ENCODE measurements at places on chromosomes 3 and 15. TPM values are rescaled to one million over a fixed set of nuclear protein-coding genes. Genes with fewer than 3 reads are reported as not detected.

DNA sequence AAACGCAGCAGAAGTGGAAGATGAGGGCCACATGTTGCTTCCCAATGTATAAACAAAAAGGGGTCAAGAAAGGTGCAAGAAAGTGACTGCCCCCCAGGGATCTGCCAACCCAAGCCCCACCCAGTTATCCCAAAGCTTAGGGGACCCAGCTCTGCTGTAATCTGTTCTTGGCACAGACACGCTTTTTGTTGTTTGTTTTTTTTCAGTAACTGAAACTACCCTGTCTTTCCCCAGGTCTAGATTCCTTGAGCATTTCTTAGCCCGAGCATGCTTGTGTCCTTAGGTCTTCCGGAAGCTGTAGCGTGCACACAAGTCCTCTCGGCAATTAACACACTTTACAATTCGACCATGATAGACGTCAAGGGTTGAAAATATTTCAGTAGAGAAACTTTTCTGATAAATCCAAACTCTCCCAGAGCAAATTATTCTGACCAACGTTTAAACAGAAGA, 8.5 kb upstream of the PPARG start:
- DNase-seq, result no peak

DNA sequence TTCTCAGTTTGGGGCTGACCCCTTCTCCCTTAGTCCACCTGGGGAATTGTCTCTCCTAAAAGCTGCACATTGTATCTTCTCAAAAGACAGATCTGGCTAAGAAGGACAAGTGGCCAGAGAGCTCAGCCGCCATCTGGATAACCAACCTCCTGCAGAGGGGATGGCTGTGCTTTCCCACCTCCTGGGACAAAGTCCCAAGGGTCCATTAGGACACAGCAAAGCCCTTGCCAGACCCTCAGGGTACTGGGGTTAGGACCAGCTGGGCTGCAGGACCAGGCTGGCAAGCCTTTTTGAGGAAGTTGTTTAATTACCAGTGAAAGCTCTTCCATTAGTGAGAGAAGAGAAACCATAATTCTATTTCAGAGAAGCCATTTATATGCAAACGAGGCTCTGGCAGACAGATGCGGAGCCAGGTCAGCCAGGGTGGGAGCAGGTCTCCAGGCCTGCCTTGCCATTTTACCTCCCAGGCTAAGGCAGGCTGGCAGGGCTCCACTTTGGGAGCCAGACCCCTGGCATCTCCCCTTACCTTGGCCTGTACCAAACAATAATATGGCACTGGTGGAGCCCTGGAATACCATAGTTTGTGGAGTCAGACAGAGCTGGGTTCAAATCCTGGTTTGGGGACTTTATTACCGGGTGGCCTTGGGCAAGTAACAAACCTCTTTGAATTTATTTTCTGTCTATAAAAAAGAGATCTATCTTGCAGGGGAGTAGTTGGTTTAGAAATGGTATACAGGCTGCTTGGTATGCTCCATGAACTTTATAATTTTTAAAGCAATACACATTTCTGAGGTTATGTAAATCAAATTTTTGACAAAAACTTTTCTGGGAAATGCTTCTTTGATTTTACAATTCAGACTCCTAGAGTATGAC, 17.9 kb downstream of the SHF start:
- DNase-seq, result no peak

Gene TNNC1
- 0.51 TPM for total RNA-seq

GRCh38 chr15:69861331-69862171, 236.2 kb downstream of the TLE3 start:
- DNase-seq, result no peak

Gene MLF1
- 2.0 TPM for total RNA-seq

GRCh38 chr3:57173687-57174086, 8.5 kb upstream of the IL17RD start:
- DNase-seq, result no peak

DNA sequence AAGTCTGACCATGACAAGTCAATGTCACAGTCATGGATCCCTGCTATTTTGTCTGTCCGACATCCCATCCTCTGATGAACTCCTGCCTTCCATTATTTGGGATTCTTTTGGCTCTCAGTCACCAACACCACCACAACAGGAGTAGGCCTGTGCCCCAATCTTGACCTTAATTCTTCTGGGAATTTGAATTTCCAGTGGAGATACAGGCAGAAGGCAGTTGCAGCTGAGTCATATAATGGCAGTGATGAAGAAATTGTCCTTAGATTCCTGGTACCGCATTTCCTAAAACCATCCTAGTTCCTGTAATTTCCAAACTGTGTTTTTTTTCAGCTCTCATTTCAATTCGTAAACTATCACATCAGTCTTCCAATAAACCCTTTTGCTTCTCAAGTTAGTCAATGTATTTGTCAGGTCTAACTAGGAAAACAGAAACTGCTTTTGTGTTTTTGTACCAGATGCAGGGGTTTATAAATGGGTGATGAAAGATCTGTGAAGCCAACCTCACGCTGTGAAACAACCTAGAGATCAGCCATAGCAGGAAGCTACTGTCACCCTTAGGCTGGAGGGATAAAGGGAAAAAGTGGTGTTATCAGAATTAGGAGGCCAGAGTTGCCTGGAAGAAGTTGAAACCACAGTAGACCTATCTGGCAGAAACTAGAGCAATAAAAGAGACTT, 126.3 kb upstream of the TMEM108 start:
- no peak for DNase-seq

GRCh38 chr3:40207796-40208195, 101.7 kb upstream of the EIF1B start:
- DNase-seq, result no peak

GRCh38 chr15:82572986-82573385, 32.7 kb upstream of the RPS17 start:
- DNase-seq, result no peak

- DNase-seq, result no peak
Observed at GRCh38 chr15:72503147-72503546, 29.0 kb downstream of the ARIH1 start.

- DNase-seq, result no peak
Observed at GRCh38 chr3:31312400-31312799, 220.3 kb upstream of the STT3B start.

- DNase-seq, result no peak
Observed at GRCh38 chr15:60172143-60172542, 168.0 kb downstream of the FOXB1 start.

DNA sequence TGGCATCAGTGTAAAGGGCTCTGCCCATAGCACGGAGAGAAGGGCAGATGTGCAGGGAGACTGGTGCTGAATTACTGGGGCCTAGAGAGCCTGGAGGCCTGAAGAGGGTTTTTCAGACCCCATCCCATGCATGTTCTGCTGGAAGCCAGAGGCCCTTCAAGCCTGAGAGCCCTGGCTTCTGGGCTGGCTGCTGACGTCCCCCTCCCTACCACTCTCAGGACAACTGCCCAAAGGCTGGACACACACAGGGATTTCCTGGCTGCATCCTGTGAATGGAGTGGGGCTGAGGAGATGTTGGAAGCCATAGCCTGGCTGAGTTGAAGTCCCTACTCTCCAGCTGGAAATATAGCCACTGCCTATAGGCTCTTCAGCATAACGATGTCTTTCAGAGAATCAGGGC, 16.9 kb upstream of the DOCK3 start:
- no peak for DNase-seq

Gene ARGFX
- total RNA-seq, result not detected
